ENCODE measurements at places on chromosomes 7 and 10. TPM values are rescaled to one million over a fixed set of nuclear protein-coding genes. Genes with fewer than 3 reads are reported as not detected.

The C7orf33 gene
- polyA plus RNA-seq = not detected

The KIAA1217 gene
- 67.2 TPM for polyA plus RNA-seq

The METTL27 gene
- polyA plus RNA-seq = 8.6 TPM

The FOXI2 gene
- 0.04 TPM for polyA plus RNA-seq

The GATA3 gene
- polyA plus RNA-seq = 3.1 TPM

GRCh38 chr10:98899018-98899417 is 336.6 kb downstream of the HPSE2 start:
- DNase-seq = no peak

- DNase-seq = no peak
Observed at GRCh38 chr7:42208572-42208971, 28.4 kb downstream of the GLI3 start.

DNA sequence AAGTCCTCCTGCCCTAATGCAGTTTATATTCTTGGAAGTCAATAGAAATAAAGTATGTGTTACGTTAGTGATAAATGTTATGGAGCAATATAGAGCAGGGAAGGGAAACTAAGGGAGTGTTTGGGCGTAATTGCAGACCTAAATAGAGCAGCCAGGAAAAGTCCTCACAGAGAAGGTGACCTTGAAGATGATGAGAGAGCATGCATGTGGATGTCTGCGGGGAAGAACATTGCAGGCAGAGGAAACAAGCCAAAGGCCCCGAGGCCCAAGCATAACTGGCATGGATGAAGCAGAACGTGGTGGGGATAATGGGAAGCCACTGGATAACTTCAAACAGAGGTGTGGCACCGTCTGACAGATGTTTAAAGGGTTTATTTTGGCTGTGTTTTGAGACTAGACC is 12.5 kb downstream of the ADD3 start:
- no peak for DNase-seq

- no peak for DNase-seq
Observed at GRCh38 chr10:3290550-3290949, 118.0 kb upstream of the PITRM1 start.

- DNase-seq = no peak
Observed at GRCh38 chr10:74096777-74097176, 53.9 kb downstream of the AP3M1 start.

DNA sequence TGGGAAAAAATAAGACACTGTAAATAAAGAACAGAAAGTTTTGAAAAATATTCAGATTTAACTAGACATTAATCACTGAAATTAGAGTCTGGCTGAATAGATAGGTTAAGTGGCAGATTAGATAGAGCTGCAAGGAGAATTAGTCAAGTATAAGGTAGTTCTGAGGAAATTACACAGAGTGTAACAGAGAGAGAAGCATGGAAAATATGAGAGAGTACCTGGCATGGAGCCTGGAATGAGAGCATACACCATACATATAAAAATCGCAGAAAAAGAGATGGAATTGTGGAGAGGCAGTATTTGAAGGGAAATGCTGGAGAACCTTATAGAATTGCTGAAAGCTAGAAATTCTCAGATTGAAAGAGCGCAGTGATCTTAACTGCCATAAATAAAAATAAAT is 46.9 kb downstream of the ZNRF2 start:
- DNase-seq = no peak

DNA sequence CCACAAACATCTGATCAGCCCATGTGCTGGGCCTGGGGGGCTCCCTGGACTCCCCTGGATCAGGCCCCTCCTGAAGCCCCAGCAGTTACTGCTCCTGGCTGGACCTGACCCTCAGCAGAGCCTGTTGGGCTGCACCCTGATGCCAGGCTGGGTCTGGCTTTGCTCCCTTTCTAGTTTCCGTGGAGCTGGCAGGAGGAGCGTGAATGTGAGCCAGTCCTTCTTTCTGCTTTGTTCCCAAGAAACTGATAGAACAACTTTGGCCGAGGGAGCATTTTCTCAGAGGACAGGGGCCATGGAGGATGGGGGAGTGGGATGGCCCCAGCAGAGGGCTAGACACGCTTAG is 128.2 kb downstream of the NEURL1 start:
- no peak for DNase-seq

DNA sequence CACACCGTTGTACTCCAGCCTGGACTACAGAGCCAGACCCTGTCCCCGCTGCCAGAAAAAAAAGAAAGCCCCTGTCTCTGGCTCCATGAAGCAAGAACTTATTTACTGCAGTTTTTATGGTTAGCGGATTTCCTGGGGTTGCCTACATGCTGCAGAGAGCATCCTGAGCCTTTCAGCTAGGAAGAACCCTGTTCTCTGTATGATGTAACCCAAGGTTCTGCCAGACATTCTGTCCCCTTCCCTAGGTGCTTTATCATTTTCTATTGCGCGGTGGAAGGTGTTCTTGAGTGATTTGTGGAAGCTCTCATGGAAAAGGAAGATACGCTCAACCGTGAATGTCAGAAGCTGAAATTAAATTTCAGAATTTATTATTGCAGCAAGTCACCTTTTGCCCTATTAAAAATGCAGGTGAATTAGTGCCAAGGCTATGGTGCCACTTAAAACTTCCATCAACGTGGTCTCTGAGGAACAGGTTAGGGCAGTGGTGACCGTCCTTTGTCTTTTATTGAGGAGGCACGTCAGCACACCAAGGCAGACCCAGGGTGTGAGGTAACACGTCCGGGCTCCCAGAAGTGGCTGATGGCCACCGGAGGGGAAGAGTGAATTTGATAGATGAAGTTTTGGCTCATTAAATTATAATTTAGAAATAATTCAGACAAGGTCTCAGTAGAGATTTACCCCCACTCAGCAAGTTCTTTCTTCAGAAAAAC is 273.1 kb downstream of the PHTF2 start:
- no peak for DNase-seq

DNA sequence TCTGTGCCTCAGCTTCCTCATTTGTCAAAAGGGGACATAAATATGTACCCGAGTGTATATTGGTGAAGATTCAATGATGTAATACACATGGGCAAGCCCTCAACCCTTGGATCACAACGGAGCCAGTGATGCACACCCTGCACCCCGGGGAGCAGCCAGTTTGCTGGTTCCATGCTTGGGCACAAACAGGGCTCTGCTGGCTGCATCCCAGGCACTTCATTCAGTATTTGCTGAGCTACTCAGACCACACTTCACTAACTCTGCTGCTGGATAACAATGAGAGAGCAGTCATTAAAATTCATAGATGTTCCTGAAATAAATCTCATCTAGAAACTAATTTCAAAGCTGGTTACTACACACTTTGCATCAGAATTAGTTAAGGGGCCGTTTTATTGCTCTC is 72.0 kb downstream of the SCRN1 start:
- DNase-seq = no peak

DNA sequence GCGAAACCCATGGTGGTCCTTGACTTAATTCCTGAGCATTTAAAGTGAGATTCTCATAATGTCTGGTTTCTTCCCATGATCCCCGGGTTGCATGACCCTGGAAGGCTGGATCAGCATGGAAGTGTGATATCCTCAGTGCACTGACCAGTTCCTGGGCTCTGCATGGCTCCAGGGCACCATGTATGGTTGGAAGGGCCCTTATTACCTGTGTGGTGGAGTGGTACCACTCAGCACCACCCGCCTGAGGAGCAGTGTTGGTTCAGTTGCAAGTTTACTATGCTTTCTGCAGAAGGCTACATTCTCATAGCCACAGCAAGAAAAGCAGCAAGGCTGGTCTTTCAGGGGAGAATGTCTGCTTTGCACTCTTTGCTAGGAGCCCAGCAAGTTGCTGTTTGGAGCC is 325.7 kb upstream of the MKI67 start:
- no peak for DNase-seq

- DNase-seq = no peak
Observed at GRCh38 chr7:96080027-96080426, 241.9 kb downstream of the SLC25A13 start.

GRCh38 chr10:121614613-121615434 is 16.6 kb upstream of the FGFR2 start:
- DNase-seq = no peak

Measured in right lung (tissue), 10 donors.